Stimulated activated CD8-positive, alpha-beta memory T cell treated with anti-CD3 and anti-CD28 coated beads, Interleukin-15, amount 100 ng/mL, for 1 hour (primary cell): ENCODE measurements at places on chromosomes 2 and 18.

DNA sequence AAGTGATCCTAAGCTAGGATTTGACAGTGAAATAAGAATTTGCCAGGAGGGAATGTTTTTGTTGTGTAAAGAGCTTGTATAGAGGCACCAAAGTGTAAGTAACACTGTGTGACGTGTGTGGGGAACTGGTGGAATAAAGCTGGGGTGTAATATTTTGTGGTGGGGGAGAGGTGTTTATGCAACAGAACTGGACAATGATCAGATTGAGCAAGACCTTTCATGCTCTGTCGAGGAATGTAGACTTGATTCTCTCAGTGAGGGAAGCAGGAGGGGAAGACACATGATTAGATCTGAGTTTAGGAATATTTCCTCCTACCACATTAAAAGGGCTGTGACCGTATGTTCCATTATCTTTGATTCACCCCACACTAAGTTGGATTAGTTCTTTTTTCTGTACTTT is 43.6 kb downstream of the EFEMP1 start:
- no peak for DNase-seq

DNA sequence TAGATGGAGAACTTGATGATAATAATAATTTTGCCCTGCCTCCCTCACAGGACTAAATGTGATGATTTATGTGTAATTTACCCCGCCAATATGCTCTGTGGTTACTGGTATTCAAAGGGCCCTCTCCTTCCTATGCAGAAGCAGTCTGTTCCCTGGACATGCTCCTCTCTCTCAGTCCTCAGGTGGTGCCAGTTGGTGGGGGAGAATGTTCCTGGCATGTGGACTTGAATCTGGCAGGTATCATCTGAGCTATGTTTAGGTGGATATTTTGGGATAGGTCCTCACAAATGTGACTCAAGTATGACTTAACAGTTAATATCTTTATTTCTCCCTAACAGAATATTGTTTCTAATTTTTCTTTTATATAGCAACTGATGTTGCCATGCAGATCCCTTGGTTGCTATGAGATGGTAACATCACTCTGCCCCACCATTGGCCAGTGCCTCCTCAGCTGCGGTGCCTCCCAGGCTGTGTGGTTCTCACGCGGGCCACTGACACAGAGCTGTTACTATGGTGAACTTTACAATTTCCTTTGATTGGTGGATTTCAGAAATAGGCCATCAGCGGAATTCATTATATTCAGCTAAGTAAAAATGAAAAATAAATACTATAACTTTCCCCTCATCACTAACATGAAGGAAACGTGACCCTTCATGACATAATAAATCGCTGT is 106.7 kb upstream of the PELI1 start:
- DNase-seq, result no peak

DNA sequence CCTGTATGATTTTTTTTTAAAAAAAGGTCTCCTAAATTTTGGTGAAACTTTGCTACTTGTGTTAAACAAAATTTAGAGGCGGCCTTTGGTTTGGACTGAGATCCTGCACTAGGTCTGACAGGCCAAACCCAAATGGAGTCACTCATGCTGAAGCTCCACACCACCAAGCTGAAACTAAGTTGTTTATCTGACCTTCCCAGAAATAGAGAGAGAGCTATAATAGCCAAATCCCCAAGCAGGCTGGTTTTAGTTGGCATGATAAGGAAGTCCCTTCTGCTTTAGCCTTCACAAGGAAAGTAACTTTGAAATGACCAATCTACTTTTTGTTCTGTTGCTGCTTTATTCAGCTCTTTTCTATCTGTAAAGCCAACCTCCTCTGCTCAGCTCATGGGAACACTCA is 17.1 kb upstream of the THUMPD2 start:
- no peak for DNase-seq

GRCh38 chr2:189178054-189178453 is 1.5 kb downstream of the COL5A2 start:
- DNase-seq, result no peak

DNA sequence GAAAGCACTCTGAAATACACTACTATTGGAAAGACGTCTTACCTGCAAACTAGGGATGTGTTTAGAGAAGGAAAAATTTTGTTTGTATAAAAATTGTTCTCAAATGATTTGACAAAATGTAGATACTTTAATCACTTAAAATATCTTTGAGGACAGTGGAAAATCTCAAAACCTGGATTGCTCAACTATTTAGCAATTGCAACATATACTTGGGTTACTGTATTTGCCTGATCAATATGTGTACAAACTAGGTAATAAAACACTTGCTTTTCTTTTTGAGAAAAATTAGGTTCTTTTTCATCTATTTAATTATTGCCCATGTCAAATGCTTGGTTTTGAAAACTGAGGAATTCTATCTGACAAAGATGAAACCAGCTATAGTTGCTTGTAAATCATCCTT is 60.9 kb downstream of the CPS1 start:
- DNase-seq, result no peak

- DNase-seq, result no peak
These were observed 1.7 kb downstream of the EML4 start for GRCh38 chr2:42170619-42171395.

- no peak for DNase-seq
These were observed 92.3 kb downstream of the TTC27 start for GRCh38 chr2:32719933-32720716.

- DNase-seq, result no peak
These were observed 921 bp downstream of the RPE start for GRCh38 chr2:210003359-210003758.

GRCh38 chr2:190979906-190980629 is 33.9 kb downstream of the STAT1 start:
- no peak for DNase-seq

DNA sequence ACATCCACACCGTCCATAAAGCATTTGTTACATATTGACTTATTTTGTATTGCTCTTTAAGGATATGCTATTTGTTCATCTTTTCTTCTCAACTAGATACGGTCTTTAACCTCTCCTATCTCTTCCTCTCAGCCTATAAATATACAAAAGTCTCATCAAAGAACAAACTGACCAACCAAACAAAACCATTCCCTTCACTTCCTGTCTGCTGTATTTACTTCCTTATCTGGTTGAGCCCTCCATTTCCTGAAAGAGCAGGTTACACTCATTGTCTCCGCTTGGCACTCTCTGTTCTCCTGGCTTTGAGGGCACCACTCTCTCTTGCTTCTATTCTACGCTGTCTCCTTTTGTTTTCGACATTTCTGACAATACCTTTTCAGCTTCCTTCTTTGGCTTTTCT is 431.9 kb upstream of the TCF4 start:
- DNase-seq, result no peak

DNA sequence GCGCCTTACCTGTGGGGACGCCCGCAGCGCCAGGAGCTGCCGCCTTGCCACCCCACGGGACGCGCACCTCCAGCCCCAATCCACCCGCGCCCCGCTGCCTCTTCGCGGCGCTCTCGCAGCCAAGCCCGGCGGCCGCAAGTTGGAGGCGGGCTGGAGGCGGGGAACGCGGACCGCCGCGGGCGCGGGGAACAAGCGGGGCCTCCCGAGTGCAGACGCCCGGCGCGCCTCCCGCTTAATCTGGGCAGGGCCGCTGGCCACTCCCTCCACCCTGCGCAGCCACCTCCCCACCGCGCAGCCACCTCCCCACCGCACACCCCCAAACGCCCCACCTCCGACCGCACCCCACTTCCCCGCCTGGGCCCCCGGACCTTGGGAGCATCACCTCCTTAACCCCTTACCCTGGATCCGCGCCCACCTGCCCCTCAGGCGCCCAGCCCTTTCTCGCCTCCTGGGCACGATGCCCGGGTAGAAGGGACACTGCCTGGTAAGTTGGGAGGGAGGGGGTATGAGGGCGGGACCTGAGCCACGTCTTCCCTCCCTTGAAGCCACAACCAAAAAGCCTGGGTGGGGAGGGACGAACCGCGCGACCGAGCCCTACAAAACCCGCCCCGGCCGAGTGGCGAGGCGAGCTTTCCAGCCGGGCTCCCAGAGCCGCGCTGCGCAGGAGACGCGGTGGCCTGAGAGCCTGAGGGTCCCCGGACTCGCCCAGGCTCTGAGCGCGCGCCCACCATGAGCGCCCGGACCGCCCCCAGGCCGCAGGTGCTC is at the start of the genes COL4A3 and COL4A4:
Gene COL4A3 (plus strand): TSS at position 627 of the 765 bp plus-strand sequence. CDS start 103 bp downstream, at position 730.
Gene COL4A4 (minus strand): TSS at position 208 of the 765 bp plus-strand sequence. CDS start 16,722 bp downstream, outside the sequence.
- DNase-seq, result no peak

GRCh38 chr2:163794635-163795034 is 58.8 kb upstream of the FIGN start:
- DNase-seq, result no peak

DNA sequence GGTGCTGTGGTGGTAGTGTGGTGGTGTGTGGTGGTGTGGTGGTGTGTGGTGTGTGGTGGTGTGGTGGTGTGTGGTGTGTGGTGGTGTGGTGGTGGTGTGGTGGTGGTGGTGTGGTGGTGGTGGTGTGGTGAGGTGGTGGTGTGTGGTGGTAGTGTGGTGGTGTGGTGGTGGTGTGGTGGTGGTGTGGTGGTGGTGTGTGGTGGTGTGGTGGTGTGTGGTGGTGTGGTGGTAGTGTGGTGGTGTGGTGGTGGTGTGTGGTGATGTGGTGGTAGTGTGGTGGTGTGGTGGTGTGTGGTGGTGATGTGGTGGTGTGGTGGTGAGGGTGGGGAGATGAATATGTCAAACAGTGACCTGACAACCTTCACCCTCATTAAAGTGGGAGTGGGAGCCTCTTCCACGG is 55.6 kb upstream of the DLGAP1 start:
- no peak for DNase-seq

DNA sequence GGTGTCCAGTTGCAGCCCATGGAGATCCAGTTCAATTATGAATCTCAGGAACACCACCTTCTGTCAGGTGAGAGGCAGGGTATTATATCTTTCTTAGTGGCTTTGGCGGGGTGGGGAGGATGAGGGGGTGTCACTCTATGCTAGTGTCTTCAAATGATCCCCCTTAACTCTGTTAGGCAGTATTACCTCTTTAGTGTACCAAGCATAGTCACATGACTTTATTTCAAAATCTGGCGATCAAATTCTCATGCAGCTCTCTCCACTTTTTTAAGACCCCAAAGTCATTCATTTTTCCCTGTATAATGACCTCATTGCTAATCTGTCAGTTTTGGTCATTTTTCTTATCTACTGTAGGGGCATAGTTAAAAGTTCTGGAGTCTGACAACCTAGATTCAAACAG is 1.1 kb upstream of the ZSCAN30 start:
- no peak for DNase-seq

DNA sequence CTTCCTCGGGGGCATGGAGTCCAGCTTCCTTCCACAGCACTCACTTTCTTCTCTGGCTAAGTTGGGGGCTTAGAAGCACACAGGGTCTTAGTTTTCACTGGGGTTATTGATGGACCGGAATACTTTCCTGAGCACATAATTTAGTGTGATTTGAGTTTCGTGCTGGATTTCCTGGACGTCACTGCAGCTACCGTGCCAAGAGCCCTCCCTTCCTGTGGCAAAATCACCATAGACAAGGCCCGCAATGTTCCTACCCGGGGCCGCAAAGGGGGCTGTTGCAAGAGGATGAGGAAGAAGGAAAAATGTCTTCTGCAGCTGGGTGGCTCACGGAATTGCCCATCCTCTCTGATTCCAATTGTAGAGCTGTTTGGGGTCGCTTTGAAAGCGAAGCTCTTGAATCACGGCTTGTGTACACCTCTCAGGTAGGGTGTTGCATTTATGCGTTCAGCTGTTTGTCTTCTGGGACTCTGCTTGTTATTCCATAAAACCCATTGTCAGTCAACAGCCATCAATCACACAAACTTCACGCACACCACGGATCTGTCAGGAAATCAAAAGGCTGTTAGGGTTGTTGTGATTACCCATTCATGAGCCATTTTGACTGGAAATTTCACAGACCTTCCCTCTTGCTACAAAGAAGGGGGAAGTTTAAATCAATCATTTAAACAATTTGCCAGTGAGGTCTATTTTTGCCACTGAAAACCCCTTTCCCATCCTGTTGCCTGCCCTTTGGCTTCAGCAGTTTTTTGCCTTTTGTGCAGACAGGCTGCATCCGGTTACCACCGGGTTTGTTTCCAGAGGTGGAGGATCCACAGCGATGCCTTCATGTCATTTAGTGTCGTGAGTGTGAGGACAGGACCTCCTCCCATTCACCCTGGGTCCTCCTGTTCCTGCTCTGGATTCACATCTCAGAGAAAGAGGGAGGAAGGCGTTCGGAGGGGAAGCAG is 36.0 kb downstream of the SMIM21 start:
- no peak for DNase-seq

DNA sequence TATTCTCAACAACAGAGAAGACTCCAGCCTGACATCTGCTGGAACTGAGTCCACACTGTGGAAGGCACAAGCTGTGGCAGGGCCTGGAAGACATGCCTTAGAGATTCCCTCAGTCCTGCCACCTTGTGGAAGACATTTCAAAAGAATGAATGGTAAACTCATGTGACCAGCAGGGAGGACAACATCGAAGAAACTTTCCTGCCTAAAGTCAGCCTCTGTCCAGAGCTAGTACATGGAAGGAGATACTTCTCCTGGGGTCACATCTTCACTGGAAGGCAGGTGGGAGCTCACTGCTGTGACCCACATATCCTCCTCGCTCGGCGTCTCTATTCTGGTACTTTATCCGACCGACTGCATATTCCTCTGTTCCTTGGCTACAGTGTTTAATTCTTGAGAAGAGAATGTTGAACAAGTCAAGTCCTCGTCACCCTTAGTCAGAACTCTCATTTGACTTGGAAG is 59.5 kb downstream of the PUM2 start:
- DNase-seq, result no peak

- no peak for DNase-seq
These were observed 304.3 kb downstream of the CELF4 start for GRCh38 chr18:37261246-37261840.

GRCh38 chr2:71417300-71418202 is 35.8 kb upstream of the DYSF start:
- DNase-seq, result no peak

GRCh38 chr2:4507661-4508060 is 804.3 kb downstream of the DCDC2C start:
- no peak for DNase-seq

- DNase-seq, result no peak
These were observed 2.4 kb downstream of the RTKN start for GRCh38 chr2:74439373-74439772.

DNA sequence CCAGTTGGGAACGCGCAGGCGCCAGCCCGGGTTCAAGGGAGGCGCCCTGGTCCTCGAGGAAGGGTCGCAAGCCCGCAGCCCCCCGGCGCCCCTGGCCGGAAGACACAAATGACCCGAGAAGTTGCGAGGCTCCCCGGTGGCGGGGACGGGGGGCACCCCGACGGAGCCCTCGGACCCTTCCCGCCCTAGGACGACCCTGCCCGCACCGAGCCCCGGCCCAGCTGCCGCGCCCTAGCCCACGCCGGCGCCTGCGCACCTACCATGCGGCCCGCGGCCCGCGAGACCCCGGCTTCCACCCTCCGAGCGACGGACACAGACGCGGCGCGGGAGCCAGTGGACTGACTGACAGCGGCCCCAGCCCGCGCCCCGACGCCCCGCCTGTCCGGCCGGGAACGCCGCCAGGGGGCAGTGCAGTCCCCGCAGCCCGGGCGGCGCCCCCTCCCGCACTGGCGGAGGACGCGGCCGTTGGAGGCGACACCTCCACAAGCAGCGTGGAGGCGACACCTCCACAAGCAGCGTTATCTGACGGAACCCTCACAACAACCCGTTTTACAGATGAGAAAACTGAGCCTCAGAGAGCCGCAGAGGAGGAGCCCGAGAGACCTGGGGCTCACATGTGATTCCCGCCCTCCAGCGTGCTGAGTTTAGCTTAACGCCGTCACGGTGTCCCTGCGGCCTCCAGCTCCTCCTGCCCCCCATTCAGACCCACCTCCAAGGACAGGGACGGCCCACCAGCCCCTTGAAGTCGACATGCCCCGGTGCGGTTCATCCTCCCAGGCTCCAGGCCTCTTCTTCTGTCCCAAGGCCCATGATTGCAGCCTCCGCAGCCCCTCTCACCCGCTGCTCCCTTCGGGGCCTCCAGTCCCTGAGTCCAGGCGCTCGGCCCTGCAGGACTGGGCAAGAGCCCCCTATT is at the start of gene NMUR1:
Gene NMUR1 (minus strand): TSS at position 347 of the 913 bp plus-strand sequence. CDS start 84 bp downstream, at position 263.
- DNase-seq, result peak; percentile 37
